Fibroblast of skin of back (primary cell): ENCODE measurements at places on chromosomes 2 and 18.

GRCh38 chr18:40576507-40577115 lies 1378.4 kb upstream of the PIK3C3 start:
- no peak for DNase-seq

DNA sequence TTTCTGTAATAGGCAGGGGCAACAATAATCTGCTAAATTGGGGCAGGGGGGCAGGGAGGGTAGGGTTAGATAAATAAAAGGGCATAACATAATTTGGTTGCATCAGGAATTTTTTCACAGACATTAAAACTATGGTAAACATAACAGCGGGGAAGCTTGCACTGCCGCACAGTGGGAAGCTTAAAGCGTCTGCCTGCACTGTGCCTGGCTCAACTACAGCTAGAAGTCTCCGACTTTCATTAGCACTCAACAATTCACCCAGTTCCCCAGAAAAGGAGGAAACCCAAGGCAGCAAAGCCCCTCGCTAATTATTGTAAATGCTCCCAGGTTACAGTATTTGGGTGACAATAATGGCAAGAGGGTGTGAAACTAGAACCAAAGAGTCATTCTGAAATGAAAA lies 562.9 kb downstream of the ARHGAP15 start:
- DNase-seq, result no peak

- no peak for DNase-seq
Measured at GRCh38 chr2:102361632-102362241, 6.1 kb downstream of the IL18R1 start.

DNA sequence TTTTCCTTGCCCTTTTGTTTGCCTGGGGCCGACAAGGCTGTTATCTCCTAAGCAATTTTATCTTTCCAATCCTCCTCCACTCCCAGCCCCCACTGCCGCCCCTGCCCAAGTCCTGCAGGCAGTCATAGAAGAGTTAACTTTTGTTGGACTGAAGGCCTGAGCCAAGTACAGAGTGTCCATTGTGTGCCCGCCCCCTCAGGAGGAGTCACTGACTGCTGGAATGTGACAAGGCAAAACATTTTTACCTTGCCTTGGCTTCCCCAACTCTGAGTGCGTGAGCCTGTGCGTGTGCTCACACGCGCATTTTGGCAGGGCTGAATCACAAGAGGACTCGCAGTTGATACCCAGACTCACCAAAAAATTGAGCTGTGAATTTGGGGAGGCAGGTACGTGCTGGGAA lies 16.2 kb downstream of the SETBP1 start:
- DNase-seq, result no peak

DNA sequence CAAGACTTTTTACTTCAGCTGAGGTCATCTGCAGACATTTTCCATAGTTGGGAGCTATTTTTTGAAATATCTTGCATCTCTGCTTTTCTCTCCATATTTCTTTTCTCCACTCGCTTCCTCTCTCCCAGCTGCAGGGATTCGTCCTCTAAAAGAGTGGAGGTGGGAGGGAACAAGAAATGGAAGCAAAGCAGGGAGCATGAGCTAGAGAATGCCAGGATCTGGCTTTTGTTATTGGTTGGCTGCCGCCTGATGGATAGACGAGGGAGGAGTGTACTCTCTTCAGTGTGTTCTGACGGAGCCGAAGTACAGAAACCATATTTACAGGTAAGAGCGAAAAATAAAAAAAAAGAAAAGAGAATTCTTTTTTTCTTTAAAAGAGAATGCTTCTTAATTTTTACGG lies at the start of gene CSRNP3:
Gene CSRNP3, plus strand, starts transcription at position 282 of the 400 bp plus-strand sequence. CDS start 125,368 bp downstream, outside the sequence.
- DNase-seq, result peak; percentile 82
